Activated T-cell treated with anti-CD3 and anti-CD28 coated beads, Interleukin-2, amount 50 U/mL, for 72 hours (primary cell): ENCODE measurements at places on chromosomes 16 and 17. TPM values are rescaled to one million over a fixed set of nuclear protein-coding genes. Genes with fewer than 3 reads are reported as not detected.

Gene KRT24
- total RNA-seq: not detected

GRCh38 chr17:65564793-65565192 lies 3.3 kb upstream of the AXIN2 start:
- DNase-seq: no peak

GRCh38 chr17:49494399-49494985 lies 601 bp upstream of the NGFR start:
- DNase-seq: no peak

Gene C16orf89
- not detected for total RNA-seq

DNA sequence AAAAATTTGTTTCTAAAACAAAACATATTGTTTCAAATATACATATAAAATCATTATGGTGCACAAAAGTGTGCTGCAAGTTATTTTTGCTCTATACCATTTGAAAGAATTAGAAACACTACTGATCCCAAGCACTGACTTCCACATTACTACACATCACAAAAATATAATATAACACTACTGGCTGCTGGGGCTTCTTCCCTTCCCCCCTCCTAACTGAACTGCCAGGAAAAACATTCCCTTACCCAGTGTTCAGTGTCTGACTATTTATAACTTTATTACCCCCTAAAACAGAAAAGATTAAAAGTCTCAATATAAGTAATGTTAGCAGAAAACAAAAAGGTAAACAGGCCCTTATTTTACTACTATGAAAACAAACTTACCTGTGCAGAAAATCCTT lies 36.9 kb downstream of the GPATCH8 start:
- no peak for DNase-seq

GRCh38 chr16:4987250-4987579 lies 29.1 kb downstream of the SEC14L5 start:
- DNase-seq: no peak

- no peak for DNase-seq
Observed at GRCh38 chr16:11632455-11632939, 35.8 kb upstream of the SNN start.

- no peak for DNase-seq
Observed at GRCh38 chr17:6097005-6097279, 26.8 kb downstream of the WSCD1 start.

Gene TMEM220
- 0.89 TPM for total RNA-seq

Gene TEKT5
- total RNA-seq: not detected

GRCh38 chr17:82287868-82288801 lies 14.6 kb upstream of the CSNK1D start:
- DNase-seq: no peak

Gene ITGAX
- total RNA-seq: 79.3 TPM

DNA sequence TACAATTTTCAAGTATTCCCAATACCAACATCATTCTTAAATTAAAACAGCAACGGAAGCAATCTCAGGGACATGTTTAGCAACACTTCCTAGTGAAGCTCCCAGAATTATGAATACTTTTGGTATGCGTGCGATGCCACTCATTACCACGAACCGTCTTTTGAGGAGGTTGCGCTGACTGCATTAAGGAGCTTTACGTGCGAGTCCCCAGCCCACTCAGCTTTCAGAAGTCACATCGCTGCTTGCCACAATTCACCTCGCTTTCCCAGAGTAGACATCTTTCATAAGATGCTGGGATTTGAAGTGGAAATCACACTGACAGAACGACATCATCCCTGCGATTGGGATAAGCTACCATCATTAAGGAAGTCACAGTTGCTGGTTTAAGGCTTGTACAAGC lies 441.6 kb upstream of the HSBP1 start:
- no peak for DNase-seq

- DNase-seq: no peak
Observed at GRCh38 chr17:11564589-11565380, 33.5 kb upstream of the DNAH9 start.

DNA sequence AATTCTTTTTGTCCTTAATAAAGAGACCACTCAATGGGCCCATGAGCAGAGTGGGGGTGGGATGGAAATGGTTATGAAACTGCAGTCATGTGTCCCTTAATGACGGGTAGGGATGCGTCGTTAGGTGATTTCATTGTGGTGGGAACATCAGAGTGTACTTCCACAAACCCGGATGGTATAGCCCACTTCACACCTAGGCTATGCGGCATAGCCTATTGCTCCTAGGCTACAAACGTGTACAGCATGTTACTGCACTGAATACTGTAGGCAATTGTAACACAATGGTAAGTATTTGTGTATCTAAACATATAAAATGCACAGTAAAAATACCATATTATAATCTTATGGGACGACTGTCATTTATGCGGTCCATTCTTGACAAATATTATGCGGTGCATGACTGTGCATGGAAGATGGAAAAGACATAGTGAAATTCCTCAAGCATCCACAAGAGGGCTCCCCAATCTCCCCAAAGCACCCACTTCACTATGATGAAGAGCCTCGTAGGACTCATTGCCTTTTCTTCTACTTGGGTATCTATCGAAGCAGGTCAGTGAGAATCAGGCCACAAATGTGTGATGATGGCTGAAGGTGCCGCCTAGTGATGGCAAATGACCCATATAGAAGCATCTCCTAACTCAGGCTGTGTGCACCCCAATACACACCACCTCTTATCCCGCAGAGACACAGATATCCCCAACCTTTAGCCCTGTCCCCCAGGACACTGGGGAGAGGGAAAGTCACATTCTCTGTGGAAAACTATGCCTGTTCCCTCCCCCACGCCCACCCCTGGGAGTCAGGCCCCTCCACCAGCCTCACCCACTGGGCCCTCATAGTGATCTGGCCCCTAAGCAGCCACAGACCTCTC lies 43.5 kb downstream of the TBX21 start:
- peak; percentile 25 for DNase-seq

DNA sequence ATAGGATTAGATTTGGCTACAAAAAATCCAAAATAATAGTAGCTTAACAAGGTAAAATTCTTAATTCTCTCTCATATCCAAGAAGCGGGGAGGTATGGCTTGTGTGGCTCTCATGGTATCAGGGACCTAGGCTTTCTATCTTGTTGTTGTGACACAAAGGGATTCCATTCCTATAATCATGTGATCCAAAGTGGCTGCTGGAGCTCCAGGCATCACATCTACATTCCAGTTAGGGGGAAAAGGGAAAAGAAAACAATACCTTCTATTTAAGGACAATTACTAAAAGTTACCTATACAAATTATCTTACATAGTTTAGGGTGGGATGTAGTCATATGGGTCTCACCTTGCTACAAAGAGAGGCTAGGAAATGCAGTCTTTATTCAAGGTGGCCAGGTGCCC lies 47.6 kb upstream of the CACNG4 start:
- no peak for DNase-seq

Gene HAP1
- total RNA-seq: 0.17 TPM

DNA sequence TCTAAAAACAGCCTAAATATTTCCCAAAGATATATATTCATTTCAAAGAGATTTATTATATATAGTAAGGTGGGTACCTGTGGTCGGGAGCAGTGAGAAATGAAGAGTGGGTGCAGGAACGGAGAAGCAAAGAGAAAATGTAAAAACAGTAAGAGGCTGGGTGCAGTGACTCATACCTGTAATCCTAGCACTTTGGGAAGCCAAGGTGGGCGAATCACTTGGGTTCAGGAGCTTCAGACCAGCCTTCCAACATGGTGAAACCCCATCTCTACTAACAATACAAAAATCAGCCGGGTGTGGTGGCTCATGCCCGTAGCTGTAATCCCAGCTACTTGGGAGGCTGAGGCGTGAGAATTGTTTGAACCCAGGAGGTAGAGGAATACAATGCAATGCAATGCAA lies 257.1 kb downstream of the BCAS3 start:
- DNase-seq: no peak

Gene EXOC3L1
- total RNA-seq: not detected

DNA sequence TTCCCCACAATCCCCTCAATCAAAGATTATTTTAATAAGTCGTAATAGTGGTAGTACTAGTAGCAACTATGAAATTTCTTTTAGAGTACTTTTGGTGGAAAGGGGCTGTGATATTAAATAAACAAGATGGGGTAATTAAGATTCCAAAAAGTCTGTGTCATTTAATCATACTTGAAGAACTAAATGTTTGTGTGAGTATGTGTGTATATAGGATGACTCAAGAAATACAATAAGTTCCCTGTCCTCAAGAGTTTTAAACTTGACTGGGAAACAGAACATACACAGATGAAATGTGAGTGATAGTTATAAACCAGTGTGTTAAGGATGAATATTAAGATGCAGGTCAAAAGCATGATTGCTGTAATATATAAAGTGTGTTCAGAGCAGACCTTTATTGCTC lies 2.3 kb downstream of the ALDH3A2 start:
- no peak for DNase-seq

DNA sequence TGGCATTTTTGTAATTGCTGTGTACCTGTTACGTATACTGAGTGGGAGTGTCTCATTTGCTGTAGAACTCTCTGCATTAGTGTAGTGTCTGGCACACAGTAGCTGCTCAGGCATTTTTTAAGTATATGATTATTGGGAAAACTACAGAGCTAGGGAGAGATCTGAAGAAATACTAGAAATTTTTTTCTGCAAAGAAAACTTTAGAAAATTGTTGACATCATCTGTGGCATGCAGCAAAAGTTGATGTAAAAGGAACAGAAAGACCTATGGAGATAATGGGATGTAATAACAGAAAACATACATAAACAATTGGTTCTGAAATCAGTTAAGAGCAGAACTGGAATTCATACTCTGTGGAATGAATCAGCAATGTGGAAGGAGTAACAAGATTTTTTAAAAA lies 11.6 kb downstream of the CLTC start:
- no peak for DNase-seq
